ENCODE measurements at places on chromosomes 2 and 18.

DNA sequence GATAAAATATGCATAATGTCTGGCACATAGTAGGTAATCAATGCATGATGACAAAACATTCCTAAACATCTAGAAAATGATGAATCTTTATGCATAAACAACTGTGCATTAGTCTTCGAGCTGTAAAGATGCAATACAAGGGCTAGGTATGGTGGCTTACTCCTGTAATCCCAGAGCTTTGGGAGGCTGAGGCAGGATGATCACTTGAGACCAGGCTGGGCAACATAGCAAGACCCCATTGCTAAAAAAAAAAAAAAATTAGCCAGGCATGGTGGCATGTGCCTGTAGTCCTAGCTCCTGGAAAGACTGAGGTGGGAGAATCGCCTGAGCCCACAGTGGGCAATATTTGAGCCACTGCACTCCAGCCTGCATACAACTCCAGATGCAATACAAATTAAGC is 5.3 kb downstream of the TET3 start:
- DNase-seq: no peak

DNA sequence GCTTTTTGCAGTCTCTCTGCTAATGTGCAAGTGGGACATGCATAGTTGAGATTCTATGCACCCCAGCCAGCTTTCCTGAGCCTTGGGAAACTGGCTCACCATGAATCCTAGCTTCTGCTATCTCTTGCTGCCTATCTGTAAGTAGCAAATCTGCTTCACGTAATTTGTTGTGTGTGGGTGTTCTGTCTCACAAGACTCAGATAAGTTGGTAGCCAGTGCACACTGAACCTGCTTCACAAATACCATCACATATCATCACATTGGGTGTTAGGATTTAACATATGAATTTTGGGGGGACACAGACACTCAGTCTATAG is 13.9 kb upstream of the VRK2 start:
- no peak for DNase-seq

DNA sequence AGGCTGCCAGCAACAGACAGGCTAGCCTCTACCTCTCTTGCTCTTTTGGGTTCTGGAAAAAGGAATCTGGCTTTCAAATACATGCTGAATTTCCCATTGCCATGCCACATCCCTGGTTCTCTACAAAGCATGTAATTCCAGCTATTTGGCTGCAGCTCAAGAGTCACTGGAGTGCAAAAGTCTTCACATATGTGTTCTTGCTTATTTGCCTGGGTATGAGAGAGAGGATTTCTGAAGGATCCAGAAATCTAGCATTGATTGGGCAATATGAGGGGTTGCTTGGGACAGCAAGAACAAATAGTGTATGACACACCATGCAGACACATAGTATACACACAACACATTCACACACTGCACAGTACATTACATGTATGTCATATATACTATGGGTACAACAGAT is 30.7 kb upstream of the LGALSL start:
- DNase-seq: no peak

- DNase-seq: no peak
Measured at GRCh38 chr2:173623438-173624319, 269.0 kb downstream of the CDCA7 start.

- no peak for DNase-seq
Measured at GRCh38 chr2:223475901-223476300, 126.3 kb downstream of the SCG2 start.

DNA sequence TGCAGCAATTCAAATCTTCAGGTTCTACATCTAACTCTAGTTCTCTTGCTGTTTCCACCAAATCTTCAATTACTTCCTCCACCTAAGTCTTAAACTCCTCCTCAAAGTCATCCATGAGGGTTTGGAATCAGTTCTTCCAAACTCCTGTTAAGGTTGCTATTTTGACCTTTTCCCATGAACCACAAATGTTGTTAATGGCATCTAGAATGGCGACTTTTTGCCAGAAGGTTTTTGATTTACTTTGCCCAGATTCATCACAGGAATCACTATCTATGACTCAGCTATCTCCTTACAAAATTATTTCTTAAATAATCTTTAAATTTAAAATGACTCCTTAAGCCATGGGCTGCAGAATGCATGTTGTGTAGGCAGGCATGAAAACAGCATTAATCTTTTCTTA is 368.9 kb upstream of the TNP1 start:
- no peak for DNase-seq

GRCh38 chr2:219713110-219713509 is 85.7 kb downstream of the SLC4A3 start:
- no peak for DNase-seq

DNA sequence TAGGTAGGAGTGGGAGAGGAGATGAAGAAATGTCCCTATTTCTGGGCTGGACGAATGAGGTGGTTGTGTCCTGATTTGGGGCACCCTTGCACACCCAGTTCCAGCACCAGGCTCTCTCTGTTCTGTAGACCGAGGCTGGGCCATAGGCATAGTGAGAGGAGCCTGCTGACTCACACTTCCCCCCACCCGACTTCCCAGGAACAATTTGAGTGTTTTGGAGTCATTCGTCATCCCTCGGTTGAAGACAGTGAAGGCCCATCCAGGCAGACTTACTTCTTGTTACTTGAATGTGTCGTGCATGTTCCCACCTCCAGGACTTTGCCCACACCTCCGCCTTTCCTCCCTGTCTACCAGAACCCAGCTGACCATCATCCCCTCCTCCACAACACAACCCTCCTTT is 179.1 kb downstream of the HAUS1 start:
- no peak for DNase-seq

DNA sequence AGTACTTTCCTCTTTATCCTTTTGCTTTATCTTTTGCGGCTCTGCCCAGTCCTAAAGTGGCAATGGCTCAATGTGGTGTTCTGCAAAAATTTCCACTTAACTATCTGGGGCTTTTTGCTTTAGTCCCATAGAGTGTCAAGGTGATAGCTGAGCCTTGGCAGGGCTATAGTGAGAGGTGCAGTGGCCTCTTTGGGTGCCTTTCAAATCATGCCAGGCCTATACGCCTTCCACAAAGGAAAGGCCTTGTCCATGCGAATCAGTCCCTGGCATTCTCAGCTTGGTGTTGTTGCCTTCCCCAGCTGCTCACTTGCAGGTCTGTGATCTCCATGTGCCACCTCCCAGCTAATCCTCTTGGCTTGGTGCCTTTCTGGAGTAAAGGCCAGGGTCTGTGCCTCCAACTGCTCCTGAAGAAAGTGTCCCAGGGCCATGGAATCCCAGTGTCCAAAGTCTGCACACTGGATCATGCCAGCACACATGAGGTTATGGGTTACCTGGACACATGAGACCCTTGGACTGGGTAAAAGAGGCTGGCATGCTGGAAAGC is 26.6 kb downstream of the PAX8 start:
- DNase-seq: no peak

DNA sequence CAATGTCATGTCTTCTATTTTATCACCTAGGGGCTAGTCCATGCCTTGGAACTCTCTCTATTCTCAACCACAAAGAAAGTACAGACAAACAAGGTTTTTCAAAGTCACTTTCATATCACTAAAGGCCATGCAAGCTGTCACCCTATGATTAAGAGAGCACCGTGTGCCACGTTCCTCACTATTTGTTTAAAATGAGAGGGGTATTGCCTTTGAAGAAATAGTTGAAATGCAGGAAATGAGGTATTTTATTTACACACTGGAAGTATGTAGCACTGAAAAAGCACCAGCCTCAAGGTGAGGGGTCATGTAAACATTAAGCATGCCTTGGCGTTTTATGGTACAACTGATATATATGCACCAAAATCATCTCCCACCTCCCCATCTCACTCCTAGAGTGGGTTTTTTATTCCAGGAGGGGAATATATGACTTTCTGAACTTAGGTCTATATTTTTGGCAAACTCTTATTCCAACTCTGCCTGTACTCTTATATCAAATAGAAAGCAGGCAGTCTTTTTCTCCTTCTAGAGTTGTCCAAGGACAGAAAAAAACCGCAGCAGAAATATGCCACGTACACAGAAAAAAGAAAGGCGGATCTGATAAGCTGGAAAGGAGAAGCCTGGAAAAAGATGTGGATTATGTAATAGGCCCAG is 53.5 kb downstream of the VSNL1 start:
- DNase-seq: no peak

GRCh38 chr2:149132339-149132738 is 93.8 kb downstream of the LYPD6B start:
- no peak for DNase-seq

GRCh38 chr2:886072-887022 is 64.3 kb upstream of the SNTG2 start:
- no peak for DNase-seq

GRCh38 chr2:238418196-238418998 is 8.3 kb upstream of the ASB1 start:
- no peak for DNase-seq

- DNase-seq: no peak
Measured at GRCh38 chr2:85231952-85232351, 95.8 kb downstream of the TGOLN2 start.

DNA sequence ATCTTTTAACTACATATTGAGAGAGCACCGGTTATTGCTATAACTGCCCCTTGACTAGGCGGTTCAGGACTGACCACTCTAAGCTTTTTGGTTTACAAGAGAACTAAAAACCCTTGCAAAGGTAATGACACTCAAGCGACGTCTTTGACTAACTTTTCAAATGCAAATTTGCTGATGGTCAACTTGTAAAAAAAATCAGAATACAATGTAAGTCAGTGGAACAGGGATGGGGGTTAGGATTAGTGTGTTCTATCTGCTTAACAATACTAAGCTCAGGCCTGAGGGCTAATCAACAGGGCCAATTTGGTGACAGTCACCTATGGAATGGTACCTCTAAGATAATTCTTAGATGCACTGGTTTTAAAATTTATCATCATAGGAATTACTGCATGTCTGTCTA is 57.1 kb downstream of the ZAP70 start:
- DNase-seq: no peak

Measured in kidney glomerular epithelial cell (primary cell).